Right ventricle myocardium superior (tissue), 1 donor: ENCODE measurements at places on chromosomes 3 and 15.

DNA sequence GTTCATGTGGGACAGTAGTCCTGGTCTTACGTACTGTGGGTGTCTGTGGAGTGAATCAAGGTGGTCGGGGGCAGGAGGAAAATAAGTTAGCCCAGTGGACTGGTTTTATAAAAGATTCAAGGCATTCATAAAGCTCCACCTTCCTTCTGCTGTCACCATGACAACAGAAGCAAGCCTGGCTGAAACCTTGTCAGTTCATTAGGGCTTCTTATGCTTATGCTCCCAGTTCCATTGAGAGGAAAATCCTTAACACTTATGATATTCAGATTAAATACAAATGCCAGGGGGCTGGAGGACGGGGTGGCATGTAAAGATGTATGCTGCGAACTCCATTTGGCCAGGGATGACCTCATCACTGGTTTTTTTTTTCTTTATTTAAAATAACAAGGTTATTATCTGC is 283.1 kb upstream of the ATP10A start:
- DNase-seq = no peak

DNA sequence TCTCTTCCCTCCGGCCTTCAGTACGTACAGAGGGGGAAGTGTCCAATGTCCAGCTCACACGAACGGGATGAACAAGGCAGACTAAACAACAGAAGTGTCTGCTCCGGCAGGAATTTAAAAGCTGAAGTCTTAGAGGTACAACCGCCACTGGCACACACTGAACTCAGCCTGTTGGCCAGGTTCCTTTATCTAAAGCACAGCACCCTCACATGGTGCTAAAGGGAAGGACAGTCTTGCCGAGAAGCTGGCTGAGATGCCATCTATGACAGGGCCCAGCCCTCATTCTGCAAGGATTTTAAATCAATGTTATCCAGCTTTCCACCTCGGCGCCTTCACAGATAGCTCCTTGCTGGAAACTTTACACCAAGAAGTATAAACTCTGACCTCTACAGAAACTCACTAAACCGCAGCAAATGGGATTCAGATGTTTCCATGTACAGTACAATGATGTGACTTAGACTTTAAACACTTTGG is 2.8 kb downstream of the ADAMTS17 start:
- peak; percentile 60 for DNase-seq

DNA sequence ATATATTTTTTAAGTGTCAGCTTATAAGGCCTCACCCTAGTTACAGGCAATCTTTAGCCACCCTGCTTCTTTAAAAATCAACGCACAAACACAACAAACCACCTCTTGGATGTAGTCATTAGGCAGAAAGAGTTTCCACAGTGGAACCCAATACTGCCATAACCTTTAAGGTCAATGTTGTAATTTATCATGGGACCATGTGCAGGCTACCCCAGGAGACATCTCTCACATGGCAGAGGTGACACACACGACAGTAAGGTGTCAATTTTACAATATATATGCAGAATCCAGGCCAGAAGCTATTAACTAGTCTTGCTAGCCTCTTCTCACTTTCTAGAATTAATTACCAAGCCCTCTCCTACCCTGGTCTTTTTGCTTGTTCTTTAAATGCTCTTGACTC is 336.5 kb downstream of the MAGI1 start:
- no peak for DNase-seq

- DNase-seq = no peak
Measured at GRCh38 chr3:82080792-82081191, 319.3 kb upstream of the GBE1 start.

GRCh38 chr3:133460809-133461208 is 61.0 kb downstream of the BFSP2 start:
- DNase-seq = no peak

DNA sequence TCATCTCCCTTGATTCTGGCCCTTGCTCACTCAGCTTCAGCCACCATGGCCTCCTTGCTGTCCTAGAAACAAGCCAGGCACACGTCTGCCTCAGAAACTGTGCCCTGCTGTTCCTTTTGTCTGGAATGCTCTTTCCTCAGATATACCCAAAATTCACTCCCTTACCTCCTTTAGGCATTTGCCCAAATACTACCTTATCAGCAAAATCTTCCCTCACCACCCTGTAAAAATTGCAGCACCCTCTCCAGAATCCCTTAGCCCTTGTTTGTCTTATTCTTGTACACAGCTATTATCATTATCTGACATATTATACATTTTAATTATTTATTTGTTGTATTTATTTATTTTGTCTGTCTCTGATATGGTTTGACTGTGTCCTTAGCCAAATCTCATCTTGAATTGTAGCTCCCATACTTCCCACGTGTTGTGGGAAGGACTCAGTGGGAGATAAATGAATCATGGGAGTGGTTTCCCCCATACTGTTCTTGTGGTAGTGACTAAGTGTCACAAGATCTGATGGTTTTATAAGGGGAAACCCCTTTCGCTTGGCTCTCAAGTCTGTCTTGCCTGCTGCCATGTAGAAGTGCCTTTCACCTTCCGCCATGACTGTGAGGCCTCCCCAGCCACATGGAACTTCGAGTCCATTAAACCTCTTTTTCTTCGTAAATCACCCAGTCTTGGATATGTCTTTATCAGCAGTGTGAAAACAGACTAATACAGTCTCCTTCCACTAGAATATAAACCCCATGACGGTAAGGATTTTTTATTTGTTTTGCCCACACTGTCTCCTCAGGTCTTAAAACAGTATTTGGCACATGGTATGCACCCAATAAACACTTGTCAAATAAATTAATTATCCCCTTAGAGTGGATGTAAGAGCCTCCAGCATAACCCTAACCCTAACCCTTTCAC is 60.0 kb upstream of the STT3B start:
- no peak for DNase-seq

GRCh38 chr3:122972141-122972540 is 55.4 kb downstream of the SEMA5B start:
- no peak for DNase-seq

GRCh38 chr15:74626752-74627692 is 11.4 kb downstream of the CLK3 start:
- DNase-seq = no peak

DNA sequence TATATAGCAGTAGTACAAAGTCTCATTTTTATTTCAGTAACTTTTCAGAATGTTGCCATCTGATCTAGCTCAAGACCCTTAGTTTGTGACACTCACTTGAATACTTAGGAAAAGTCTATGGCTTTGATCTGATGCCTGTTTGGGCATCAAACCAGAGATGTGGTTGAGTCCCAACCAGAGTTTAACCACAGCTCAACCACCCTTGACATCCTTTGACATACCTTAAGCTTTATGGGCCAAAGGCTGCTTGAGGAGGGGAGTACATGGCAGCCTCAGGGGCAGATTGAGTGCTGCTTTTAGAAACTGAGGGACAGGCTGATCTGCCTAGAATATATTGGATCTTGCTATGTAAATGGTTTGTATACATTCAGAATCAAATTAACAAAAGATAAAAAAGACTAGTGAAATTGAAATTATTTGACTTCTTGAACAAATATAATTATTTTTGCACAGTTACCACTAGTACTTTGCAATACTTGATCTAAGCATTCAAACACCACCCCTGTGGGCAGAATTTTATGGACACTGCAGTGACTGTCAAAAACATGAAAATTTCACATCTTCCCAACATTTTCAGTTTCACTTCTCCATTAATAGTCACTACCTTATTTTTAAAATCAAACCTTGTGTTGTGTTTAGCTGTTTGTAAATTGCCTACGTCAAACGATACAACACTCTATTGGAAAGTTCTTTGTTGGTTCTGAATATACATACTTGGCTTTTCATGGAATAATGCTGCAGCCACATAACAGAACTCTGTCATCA is 199.8 kb downstream of the UBE2E2 start:
- no peak for DNase-seq

GRCh38 chr3:32888739-32889138 is 62.7 kb upstream of the CCR4 start:
- DNase-seq = no peak

- DNase-seq = no peak
Measured at GRCh38 chr3:34015204-34016142, 217.0 kb downstream of the PDCD6IP start.

DNA sequence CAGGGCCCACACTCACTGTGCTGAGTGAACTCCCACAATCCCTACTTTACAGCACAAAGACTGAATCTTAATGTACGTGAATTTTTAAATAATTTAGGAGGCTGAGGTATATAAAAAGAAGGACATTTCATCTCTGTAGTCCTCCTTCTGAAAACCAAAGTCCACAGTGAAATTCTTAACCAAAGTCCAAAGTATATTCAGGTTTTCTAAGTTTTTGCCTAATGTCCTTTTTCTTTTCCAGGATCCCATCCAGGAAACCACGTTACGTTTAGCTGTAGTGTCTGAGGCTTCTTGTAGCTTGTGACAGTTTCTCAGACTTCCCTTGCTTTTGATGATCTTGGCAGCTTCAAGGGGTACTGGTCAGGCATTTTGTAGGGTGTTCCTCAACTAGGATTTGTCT is 44.5 kb downstream of the SCAP start:
- DNase-seq = no peak

DNA sequence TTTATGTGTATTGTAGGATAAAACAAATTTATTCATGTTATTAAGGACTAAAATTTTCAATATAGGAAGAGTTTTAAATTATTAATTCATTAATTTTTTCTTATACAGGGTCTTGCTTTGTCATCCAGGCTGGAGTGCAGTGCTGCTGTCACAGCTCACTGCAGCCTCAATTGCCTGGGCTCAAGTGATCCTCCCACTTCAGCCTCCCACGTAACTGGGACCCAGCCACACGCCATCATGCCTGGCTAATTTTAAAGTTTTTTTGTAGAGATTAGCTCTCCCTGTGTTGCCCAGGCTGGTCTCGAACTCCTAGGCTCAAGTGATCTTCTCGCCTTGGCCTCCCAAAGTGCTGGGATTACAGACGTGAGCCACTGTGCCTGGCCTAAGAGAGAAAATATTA is 14.7 kb downstream of the CCNB2 start:
- no peak for DNase-seq

DNA sequence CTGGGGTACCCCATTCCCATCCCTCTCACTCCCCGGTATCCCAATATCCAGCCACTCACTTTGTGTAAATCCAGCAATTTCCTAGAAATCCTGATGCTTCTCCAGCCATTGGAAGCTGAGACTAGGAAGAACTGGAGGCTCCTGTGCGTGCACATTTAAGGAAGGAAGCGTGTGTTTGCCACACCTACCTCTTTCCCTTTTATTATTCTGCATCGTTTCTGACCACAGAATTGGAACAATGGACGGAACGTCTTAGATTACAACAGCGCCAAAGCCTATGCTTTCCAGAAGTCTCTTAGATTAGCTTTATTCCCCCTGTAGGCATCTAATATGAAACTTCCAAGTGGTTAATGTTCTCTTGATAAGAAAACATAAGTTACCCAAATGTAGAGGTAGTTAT is 234.8 kb upstream of the TRIM42 start:
- no peak for DNase-seq

- DNase-seq = no peak
Measured at GRCh38 chr15:85941186-85941855, 138.3 kb upstream of the AGBL1 start.

DNA sequence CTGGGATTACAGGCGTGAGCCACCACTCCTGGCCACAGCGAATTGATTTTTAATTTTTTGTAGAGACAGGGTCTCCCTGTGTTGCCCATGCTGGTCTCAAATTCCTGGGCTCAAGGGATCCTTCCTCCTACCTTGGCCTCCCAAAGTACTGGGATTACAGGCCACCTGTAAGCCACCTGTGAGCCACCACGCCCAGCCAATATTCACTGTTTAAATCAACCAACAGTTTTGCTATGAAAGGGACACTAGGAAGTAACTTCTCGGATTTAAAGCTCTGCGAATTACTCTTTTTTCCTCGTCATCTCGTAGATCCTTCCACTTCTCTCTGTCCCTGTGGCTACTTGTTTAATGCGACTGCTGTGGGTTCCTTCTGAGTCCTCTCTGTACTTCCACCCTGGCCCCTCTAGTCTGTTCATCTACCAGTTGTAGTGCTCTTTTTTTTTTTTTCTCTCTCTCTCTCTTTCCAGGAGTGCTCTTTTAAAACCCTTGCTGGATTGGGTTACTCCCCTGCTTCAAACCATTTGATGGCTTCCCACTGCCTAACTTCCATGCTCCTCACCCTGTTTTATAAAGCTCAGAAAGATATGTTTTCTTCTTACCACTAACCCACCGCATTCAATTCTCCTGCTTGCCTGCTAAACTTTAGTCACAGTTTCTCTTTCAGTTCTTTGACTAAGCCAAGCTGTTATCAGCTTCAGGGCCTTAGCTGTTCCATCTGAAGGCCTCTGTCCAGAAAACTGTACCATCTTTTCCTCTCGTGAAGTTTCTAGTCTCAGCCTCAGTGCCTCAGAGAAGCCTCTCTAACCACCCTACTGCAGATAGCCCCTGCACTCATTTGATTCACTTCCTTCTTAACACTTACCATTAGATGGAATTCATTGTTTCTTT is 12.4 kb downstream of the RTF1 start:
- no peak for DNase-seq

DNA sequence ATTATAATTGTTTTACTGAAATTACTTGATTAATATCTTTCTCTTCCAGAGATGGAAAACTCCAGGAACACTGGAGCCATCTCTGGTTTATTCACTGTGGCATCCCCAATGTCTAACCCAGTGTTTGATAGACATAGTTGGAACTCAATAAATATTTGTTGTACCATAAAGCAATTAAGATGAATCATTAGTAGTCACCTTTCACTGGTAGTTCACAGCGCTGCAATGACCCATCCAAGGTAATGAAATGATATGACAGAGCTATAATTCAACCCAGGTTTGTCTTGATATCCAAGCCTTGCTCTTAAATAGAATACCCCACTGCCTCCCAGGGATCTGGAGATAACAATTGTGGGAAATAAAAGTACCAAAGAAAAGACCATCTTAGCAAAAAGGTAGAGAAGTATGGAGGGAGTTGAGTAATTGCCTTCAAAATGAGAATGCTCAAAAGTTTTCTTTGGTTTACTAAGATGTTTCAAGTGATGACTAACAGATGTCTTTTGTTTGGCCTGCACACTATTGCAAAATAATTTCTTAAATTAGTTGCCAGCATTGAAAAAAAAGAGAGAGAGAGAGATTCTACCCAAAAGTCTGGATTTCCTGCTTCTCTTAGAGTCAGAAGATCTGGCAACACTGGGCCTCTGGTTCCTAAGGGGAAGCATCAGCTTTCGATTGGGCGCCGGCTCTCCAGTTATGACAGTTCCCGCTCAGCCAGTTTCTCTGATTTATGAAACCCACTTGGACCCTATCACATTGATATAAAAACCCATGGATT is 348.5 kb downstream of the ERC2 start:
- DNase-seq = peak; percentile 57

DNA sequence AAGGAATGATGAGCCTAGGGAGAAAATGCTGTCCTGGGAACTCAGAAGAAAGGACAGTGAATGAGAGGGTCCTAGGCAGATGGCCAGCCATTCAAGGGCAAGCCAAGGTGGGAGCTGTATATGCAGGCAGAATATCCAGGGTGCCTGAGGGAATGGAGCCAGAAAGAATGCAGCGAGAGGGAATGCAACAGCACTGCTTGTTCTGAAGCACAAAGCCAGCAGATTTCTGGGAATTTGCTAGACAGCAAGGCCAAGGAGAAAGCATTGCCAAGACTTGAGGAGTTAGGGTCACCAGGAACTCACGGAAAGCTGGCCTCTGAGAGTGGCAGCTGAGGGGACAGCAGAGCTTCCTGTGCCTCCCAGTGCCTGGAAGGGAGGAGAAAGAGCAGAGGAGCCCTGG is 200.6 kb downstream of the MYRIP start:
- peak; percentile 39 for DNase-seq
